ENCODE measurements at places on chromosomes 12 and 14. TPM values are rescaled to one million over a fixed set of nuclear protein-coding genes. Genes with fewer than 3 reads are reported as not detected.

Gene ANKRD33
- 0.39 TPM for total RNA-seq

Gene FSCB
- total RNA-seq = not detected

Gene TSPAN11
- 27.7 TPM for total RNA-seq

Gene FAM186B
- total RNA-seq = 0.25 TPM

Gene RPS6KA5
- 6.1 TPM for total RNA-seq

Gene TAS2R9
- not detected for total RNA-seq

Gene RNASE3
- not detected for total RNA-seq

Gene BIN2
- not detected for total RNA-seq

Gene GPR65
- total RNA-seq = not detected

Gene RERG
- not detected for total RNA-seq

Gene FBLN5
- total RNA-seq = not detected

Gene SMAGP
- total RNA-seq = 19.0 TPM

Gene NEMF
- total RNA-seq = 83.0 TPM

Gene NKX2-1
- total RNA-seq = not detected

- no peak for DNase-seq
Measured at GRCh38 chr14:45150386-45150890, 14.7 kb downstream of the FANCM start.

GRCh38 chr14:74527736-74528280 is 34.2 kb downstream of the ISCA2 start:
- DNase-seq = no peak

GRCh38 chr14:54735424-54735823 is 167.2 kb downstream of the GCH1 start:
- no peak for DNase-seq

DNA sequence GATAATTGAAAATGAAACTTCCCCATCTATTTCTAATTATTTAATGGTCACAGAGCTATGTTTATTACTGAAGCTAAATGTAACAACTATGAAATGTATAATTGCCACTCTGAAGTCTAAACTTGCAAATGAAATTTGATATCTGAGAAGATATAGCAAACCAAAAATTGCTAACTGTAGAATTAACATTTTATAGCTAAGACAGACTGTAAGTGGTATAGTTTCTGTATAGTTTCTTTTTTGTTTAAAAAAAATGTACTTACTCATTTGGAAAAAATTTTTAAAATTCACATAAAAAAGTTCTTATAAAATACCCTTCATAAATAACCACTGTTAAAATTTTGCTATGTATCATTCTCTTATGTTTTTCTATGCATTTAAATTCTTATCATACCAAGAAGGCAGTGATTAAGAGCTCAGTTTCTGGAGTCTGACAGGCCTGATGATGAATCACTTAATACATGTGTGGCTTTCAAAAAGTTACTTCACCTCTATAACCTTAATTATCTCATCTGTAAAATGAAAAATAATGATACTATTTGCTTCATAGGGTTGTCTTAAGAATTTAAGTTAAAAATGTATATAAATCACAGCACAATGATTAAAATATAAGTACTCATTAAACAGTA is 214.7 kb upstream of the GARIN2 start:
- no peak for DNase-seq

DNA sequence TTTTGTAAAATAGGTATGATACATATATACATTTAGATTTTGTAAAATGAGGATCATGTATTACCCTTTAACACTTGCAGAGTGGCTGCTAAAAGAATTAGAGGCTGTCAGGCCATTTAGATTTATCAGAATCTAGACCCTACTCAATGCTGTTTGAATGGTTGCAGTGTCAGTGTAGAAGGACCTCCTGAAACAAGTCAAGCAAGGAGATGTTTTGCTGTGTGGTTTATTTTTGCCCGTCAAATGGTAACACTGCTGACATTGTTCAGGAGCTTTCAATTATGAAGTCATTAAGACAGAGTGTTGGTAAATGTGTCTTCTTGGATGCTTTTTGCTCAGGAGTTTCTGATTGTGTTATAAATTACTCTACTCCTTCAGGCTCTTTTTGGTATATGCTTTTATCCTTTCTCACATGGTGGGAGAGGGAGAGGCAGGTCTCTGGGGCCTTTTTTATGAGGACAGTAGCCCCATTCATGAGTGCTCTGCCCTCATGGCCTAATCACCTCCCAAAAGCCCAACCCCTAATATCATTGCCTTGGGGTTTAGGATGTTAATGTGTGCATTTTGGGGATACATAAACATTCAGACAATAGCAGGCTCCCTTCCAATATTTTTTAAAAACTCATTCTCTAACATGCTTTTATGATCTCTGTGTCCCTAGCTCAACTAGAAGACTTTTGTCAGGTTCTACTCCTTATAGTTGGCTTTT is 16.5 kb downstream of the EID3 start:
- DNase-seq = no peak

DNA sequence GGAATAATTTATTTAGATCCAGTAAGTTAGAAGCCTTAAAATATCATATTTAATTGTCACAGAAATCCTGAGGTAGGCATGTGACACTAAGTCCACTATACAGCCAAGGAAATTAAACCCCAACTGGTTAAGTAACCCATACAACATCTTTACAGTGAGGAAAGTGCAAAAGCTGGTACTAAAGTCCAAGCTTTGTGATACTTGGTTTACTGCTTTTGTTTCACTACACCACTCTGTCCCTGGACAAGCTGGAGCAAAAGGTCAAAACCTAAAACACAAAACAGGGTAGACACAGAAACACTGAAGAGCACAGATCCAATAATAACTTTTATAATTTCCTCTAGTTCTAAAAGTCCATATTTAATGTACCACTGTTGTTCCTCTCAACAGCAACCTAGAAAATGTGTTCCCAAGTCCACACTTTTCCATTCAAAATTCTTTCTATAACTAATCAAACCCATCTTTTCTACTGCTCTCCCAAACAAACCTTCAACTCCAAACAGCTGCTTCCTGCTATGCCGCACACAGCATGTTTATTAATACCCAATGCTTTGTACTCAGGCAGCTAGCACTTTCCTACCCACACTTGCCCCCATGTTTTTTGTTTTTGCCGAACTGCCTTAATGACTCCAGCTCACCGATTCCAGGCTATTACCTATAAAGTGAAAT is 90.9 kb downstream of the MED13L start:
- no peak for DNase-seq

GRCh38 chr14:75126121-75126544 is 715 bp downstream of the NEK9 start:
- DNase-seq = no peak

DNA sequence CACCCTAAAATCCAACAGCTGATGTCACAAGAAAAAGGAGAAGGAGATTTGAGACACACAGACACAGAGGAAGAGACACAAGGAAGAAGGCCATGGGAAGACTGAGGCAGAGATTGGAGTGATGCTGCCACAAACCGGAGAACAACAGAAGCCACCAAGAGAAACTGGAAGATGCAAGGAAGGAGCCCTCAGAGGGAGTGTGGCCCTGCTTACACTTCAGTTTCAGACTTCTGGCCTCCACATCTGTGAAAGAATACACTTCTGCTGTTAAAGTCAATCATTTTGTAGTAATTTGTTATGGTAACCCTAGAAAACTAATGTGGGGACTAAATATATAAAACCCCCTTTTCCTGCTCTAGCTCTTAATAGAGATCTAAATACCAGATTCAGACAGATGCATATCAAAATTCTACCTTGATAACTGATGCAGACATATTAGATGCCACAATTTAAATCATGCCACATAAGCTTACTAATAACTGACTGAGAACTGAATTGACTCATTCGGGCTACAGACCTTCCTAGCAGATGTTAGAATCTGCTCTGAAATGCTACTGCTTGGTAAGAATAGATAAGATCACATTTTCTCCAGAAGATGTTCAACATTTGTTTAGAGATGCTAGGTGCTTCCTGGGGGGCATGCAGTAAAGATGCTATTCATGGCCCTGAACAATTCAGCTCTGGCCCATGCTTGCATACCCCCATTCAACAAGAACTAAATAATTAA is 113.1 kb upstream of the CCND2 start:
- DNase-seq = no peak

DNA sequence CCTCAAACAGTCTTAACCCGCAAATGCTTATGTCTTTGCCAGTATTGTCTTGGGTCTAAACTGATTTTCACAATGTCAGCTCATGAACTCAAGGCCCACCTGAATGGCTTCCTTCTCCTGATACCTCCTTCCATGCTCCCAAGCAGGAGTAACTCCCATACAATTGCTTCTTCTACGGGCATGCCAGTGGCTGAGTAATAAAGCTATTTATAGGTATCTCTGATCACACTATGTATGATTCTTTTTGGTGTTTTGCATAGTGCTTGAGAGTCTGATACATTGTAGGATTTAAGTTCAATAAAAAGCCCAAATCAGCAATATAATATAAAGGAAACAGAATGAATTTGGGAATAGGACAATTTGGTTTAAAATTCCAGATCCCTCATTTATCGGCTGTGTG is 235.0 kb upstream of the DCN start:
- DNase-seq = no peak

- DNase-seq = no peak
Measured at GRCh38 chr14:71751264-71751663, 181.0 kb upstream of the RGS6 start.

GRCh38 chr14:101972126-101972866 is 7.9 kb downstream of the DYNC1H1 start:
- DNase-seq = no peak

GRCh38 chr12:124853781-124854636 is 9.7 kb downstream of the SCARB1 start:
- no peak for DNase-seq

DNA sequence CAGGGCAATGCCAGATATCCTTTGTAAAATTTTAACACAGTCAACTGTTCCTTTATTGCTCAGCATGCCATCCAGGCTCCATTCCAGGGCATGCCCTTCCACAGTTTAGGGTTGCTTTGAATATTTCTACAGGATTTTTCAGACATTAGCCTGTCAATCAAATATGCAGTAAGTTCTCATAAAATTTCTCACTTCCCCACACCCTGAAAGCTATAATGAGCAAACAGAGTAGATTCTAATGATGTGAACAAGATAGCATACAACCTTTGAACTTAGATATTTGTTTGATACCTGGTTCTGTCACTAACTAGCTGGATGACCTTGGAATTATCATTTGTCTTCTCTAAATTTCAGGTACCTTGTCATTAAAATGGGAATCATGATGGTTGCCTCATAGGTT is 251.2 kb downstream of the SYT1 start:
- no peak for DNase-seq

DNA sequence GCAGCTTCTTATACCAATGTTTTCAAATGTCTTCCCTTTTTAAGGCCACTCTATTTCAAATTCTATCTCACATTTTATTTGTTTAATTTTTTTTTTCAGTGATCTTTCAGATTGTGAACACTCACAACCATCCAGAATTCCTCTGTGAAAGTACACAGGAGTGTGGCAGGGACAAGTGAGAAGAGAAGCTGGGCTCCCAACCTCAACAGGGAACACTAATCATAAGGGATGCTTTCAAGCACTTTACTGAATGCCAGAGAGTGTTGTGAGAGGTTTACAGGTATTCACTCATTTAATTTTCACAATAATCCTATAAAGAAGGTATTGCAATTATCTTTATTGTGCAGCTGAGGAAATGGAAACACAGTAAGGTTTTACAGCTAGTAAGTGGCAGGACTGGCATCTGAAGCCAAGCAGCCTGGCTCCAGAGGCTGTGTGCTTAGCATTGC is 60.1 kb upstream of the PYGL start:
- DNase-seq = no peak

GRCh38 chr14:74977164-74977900 is 21.9 kb upstream of the PGF start:
- DNase-seq = no peak

DNA sequence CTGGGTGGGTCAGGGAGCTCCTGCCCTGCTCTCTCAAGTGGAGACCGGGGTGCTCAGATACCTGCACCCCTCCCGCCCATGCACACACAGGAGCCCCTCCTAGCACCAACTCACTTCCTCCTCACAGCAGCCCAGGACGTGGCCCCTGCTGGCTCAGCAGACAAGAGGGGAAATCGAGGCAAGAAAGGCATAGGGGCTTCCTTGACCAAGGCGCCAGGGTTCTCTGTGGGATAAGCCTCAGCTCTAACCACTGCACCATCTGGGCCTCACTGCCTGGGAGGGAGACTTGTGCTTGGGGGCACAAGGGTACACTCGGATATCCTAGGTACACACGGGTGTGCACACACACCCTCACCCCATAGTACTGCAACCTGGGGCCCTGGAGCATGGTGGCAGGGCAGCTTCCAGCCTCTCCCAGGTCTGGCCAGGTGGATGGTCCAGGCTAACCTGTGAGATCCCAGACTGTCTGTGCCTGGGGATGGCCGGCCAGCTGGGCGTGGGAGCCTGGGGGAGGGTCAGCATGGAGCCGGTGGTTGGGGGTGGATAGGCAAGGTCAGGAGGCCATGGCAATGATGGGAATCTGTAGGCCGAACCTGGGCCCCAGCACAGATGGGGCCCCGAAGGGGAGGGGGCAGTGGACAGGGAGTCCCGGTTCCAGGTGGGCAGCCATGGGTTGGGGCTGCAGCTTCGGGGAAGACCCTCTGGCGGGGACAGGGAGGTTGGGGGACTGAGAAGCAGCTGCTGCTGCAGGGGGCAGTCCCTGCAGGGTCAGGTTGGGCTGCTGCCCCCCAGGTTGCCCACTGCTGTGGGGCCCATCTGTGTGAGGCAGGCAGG is 312.4 kb downstream of the TMEM121 start:
- no peak for DNase-seq

DNA sequence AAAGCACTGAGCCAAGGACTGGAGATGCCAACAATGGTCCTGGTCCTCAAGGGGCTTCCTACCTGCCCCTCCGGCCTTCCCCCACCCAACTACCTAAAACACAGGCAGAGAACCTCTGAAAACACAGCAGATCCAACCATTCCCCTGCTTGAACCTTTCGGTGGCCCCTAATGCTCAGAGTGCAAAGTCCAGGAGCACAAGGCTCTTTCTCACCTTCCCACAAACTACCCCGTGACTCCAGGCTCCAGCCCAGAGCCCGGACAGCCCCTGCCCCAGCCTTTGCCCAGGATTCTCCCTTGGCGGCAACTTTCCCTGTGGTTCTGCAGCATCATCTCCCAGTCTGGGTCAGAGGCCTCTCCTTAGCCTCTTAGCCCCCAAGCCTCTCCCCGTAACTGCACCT is 1.6 kb upstream of the CD9 start:
- no peak for DNase-seq

- DNase-seq = peak; percentile 32
Measured at GRCh38 chr12:85155791-85156190, 119.6 kb downstream of the LRRIQ1 start.

- no peak for DNase-seq
Measured at GRCh38 chr14:59215322-59215721, 26.9 kb downstream of the DAAM1 start.

- DNase-seq = no peak
Measured at GRCh38 chr12:132633398-132633797, 14.8 kb downstream of the P2RX2 start.

GRCh38 chr12:76259106-76259505 is 89.1 kb downstream of the BBS10 start:
- DNase-seq = peak; percentile 56

All from neural progenitor cell (in vitro differentiated cells).